ENCODE measurements at places on chromosomes 1 and 21.

DNA sequence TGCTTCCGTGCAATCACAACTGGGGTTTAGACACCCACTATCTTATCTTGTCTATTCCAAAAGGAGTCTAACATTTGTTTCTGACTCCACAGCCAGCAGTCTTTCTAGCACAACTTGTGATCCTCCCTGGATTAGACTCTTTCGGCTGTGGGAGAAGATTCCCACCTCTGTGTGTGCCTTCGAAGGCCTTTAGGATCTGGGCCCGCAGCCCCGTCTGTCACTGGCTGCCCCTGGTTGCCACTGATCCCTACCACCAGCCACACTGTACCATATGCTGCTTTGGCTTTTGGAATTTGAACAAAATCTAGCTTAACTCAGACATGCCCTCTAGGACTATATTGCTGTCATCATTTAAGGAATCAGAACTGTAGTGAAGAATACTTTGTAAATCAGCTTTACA lies 18.0 kb downstream of the NTPCR start:
- no peak for DNase-seq

- peak; percentile 1 for DNase-seq
These were observed 19.6 kb downstream of the SCMH1 start for GRCh38 chr1:41222496-41222895.

DNA sequence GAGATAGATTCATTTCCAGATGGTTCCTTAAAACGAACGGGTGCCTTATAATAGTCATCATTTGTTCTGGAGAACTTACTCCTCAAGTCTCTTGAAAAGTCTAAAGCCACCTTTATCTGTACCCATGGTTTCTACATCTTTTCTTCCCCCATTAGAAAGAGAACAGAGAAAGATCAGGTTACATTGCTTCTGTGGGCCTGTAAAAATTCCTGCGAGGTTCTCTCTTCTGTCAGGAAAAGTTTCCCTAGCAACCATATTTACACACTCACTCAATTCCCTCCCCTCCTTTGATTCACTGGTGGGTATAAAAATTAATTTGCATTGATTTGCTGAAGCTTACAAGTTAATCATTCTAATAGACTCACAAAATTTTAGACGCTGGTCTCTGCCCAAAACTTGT lies 6.7 kb downstream of the PHC2 start:
- DNase-seq: no peak

GRCh38 chr1:213003256-213003655 lies 12.4 kb downstream of the ANGEL2 start:
- no peak for DNase-seq

- DNase-seq: no peak
These were observed 57.4 kb downstream of the UBIAD1 start for GRCh38 chr1:11330411-11330810.

- DNase-seq: no peak
These were observed 114.5 kb upstream of the PLPPR5 start for GRCh38 chr1:99119188-99119587.
